Retina (tissue), 1 donor: ENCODE measurements at places on chromosomes 12 and 14.

DNA sequence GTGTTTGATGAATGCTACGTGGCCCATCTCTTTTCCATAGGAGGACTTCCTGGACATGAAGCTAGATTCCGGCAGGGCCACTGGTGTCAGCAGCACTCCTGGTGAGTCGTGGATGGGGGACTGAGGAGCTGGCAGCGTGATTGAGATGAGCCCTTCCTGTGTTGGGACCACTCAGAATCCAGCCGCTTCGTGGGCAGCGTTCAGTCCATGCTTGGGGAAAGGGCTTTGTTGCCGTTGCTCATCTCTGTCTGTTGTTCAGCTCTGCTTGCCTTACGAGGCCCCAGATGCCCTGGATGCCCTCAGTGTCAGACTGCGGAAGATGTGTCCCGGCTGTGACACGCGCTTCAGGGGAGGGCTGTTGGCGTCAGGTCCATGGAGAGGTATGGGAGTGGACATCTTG is 127.1 kb upstream of the RTL1 start:
- no peak for DNase-seq

- no peak for DNase-seq
Observed at GRCh38 chr12:96752211-96752610, 154.8 kb upstream of the NEDD1 start.

- DNase-seq: no peak
Observed at GRCh38 chr14:62908506-62908905, 136.8 kb downstream of the KCNH5 start.

- no peak for DNase-seq
Observed at GRCh38 chr14:99159341-99160340, 112.4 kb downstream of the BCL11B start.

DNA sequence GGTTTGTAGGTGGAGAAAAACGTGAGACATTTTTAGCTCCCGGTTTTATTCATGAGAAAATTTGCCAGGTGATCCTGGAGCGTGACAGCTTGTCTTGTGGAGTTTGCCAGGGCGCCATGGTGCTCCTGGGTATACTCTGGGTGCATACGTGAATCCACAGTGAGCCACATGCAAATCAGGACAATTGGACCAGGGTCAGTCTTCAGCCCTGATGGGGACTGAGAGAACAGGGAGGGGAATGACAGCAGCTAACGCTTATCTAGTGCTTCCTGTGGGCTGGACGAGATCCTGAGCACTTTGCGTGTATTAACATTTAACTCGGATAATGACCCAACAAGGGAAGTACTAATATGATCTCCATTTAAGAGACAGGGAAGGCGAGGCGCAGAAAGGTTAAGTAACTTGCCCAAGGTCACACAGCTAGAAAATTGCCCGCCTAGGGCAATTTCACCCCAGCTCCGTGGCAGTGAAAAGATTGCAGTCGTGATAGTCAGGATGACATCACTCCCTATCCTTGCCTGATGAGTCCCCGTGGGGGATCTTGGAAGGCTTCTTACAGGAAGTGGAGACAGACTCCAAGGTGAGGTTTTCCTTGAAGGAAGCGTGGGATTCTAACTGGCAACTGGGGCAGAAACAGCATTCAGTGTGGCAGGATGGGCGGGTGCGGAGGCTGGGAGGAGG is 118.4 kb upstream of the NCOR2 start:
- DNase-seq: no peak

- no peak for DNase-seq
Observed at GRCh38 chr14:66105815-66106214, 380.4 kb upstream of the CCDC196 start.

GRCh38 chr12:22321638-22322037 is 12.9 kb downstream of the ST8SIA1 start:
- no peak for DNase-seq

- DNase-seq: no peak
Observed at GRCh38 chr12:18689771-18690170, 48.0 kb downstream of the PLCZ1 start.

- DNase-seq: no peak
Observed at GRCh38 chr12:50006280-50006679, 19.0 kb downstream of the RACGAP1 start.
